ENCODE measurements at places on chromosomes 7 and 10.

DNA sequence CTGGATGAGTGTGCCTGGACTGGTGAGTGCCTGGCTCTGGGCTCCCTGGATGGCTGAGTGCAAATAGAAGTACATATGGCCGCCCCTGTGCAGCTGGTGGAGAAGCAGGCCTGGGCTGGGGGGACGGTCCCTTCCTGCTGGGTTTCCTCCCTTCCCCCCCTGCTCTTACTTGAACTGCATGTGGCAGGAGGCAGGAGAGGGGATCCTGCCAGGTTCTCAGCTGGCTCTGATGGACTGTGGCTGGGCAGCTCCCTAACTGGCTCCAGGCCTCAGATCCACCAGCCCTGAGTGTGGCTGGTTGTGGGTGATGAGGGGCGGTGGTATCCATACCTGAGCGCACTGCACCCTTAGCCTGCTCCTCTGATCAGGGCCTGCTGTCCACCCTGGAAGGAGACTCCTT lies 26.9 kb downstream of the ADCY1 start:
- no peak for DNase-seq

DNA sequence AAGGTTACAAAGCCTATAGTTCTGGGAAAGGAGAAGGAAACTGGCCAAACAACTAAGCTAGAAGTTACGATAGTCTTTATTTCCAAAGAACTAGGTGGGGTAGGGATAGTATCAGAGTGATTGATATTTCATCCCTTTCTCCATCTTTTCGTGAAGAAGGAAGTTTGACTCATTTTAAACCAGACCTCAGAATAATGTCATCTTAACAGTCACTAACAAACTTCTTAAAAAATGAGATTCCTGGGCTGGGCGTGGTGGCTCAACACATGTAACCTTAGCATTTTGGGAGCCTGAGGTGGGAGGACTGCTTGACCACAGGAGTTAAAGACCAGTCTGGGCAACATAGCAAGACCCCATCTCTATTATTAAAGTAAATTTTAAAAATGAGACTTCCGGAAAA lies 69.4 kb downstream of the ARL4A start:
- no peak for DNase-seq

DNA sequence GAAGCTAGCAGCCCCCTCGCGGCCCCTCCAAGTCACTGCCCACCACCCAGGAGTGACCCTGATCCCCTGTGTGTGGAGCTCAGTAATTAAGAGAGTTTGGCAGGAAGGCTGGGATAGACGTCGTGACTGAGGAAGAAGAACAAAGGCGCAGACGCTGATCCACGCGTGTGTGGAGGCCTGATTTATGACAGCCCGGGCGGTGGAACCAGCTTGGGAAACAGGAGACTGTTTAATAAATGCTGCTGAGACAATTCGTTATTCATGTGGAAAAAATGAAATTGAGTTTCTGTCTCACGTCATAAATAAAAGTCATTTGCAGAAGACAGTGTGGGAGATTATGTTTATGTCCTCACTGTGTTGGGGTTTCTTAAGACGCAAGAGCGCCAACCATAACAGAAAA lies 130.8 kb downstream of the ELFN1 start:
- no peak for DNase-seq

- no peak for DNase-seq
Measured at GRCh38 chr10:75612904-75613684, 181.7 kb downstream of the LRMDA start.

- no peak for DNase-seq
Measured at GRCh38 chr10:101226491-101227428, 2.5 kb downstream of the LBX1 start.

GRCh38 chr10:86046845-86047460 lies 319.6 kb downstream of the GRID1 start:
- DNase-seq: no peak

DNA sequence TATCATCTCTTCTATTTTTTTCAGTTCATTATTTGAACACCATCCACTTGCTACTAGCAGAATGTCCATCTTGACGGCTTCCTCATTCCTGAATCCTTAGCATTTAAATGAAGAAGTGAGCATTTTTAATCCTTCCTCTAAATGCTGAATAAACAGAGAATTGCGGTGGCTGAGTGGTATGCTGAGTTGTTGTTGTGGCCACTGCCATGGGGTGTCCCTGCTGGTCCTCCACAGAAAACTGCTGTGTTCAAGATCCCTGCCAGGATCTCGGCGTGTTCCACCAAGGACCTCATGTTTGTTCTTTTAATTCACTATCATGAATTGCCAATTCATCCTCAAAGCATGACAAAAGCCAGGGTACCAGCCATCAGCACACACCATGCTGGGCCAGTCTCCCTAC lies 48.9 kb upstream of the HABP2 start:
- DNase-seq: no peak

DNA sequence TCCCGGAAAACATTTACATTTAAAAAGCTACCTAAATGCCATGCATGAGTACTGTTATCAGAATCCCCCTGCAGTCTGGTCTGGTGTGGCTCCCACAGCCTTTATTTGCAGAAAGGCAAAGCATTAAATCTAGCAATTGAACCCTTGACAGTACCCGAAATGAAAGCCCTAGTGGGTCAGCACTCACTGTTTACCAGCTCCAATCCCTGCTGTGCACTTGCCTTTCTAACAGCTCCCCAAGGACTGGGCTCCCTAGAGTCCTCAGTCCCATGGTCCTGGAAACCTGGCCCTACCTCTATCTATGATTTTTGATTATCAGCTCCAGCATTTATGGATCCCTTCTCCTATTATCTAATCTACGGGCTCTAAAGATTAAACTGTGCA lies 1.9 kb upstream of the MACC1 start:
- DNase-seq: no peak
